ENCODE measurements at places on chromosomes 5 and 9.

DNA sequence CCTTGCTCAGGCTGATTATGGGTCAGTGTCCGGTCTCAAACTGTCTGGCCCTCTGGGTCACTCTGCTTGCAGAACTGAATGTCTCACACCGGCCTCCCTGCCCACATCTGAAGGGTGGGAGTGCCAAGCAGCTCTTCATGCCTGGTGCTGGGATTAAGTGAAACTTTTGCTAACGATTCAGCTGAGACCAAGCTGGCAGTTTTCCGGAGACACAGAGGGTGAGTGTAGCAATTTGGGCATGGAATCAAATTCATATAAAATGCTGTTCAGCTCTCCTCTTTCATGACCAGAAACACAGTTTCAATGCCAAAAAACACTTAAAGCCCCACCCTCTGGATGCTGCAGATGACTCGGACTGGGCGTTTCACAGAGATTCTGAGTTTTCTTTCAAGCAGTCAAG is 207.5 kb downstream of the NXNL2 start:
- no peak for DNase-seq

- no peak for DNase-seq
Observed at GRCh38 chr5:133738271-133738670, 125.9 kb upstream of the FSTL4 start.

- DNase-seq = no peak
Observed at GRCh38 chr5:58933891-58934628, 351.2 kb downstream of the RAB3C start.

- no peak for DNase-seq
Observed at GRCh38 chr5:158976035-158976434, 123.7 kb downstream of the EBF1 start.

DNA sequence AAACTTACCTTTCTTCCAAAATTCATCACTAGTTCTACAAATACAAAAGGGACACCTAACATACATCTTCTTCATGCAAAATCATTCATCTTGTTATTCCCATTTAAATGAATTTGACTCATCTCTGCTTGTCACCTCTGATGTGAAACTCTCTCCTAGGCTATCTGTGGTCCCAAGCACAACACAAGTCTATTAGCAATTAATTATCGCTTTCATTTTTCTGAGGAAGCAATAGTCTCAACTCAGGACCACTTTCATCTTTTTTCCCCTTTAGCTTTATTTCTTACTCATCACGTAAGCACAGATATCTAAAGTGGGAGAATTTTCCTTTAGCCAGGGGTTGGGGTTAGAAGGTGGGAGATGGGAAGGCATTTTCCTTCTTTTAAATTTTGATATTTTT is 131.9 kb downstream of the ST8SIA4 start:
- no peak for DNase-seq

All from mesothelial cell of epicardium (in vitro differentiated cells).